ENCODE measurements at places on chromosomes 2 and 18.
A peak's percentile ranks its signal among the peaks of the same experiment; 100 is the strongest.

- no peak for DNase-seq
Observed at GRCh38 chr2:96762529-96763311, 2.0 kb downstream of the CNNM4 start.

GRCh38 chr2:168304024-168304681, 56.8 kb upstream of the STK39 start:
- DNase-seq: no peak

DNA sequence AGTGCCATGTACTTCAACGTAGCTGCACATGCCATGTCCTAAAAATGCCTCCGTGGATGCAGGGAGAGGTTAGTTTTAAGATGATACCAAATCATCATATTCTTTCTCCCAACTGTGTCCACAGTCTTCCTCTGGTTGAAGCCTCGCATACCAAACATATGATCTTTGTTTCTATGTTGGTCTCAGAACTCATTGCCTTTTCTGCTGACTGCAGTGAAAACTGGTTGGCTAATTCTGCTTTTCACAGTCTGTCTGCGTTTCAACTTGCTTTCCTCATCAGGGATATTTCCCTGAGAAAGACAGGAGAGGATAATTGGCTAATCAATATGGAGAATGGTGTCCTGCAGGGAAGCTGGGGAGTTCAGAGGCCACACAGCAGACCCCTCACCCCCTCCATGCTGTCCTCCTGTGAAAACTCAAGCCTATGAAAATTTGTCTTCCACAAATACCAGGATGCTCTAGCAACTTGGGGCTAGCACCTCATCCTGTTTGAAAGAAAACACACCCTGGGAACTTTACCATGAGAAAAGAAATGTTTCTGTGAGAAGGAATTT, 192.2 kb upstream of the PXDN start:
- DNase-seq: no peak

DNA sequence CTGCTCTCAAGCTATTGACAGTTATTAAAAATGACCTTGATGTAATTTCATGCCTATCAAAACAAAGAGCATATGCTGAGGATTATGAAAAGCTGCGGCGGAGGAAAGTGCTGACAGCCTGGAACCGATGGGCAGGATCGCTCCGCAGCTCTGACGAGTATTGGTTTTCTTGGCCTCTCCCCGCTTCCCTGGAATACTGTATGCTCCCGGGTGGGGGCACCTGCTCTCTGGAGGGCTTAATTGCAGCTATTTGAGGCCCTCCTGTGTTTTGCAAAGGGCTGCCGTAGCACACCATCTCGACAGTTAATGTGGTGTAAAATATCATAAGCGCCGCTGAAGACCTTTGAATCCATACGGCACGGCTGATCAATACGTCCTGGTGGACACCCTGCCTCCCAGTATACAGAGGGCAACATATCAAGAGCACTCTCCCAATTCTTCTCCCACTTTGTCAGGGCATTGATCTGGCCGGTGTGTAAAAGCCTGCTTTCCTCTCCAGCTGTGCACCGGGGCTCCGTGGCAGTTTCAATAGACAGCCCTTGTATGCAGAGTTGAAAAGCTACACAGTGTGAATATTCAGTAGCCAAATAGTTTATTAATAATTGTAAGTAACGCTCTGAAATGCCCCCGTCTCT, 662.4 kb downstream of the GALR1 start:
- peak; percentile 88 for DNase-seq

- no peak for DNase-seq
Observed at GRCh38 chr2:207883002-207883780, 113.5 kb upstream of the FZD5 start.

Data from NCI-H1092 treated with DMSO at 0.1 percent for 48 hours (cell line).